Stimulated activated CD4-positive, alpha-beta T cell treated with anti-CD3 and anti-CD28 coated beads, Interleukin-1b, Interleukin-23, amount 100 ng/mL, for 4 hours (primary cell): ENCODE measurements at places on chromosomes 3 and 15.

- no peak for DNase-seq
Observed at GRCh38 chr15:100078511-100079220, 263.1 kb downstream of the ADAMTS17 start.

DNA sequence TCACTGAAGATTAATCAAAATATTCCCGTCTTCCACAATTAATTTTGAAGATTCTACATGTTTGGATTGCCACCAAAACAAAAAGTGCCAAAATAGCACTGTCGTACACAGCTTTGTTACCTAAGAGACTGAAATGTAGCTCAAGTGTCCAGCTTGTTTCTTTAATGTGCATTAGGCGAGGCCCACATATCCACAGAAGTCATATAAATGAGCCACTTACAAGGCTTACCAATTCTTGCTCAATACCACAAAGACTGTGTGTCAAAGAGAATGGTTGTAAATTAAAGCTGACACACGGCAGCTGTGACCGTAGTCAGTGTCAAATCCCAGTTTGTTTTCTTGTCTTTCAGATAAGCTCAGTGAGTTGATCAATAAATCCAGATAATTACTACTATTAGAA is 639.4 kb upstream of the TBL1XR1 start:
- DNase-seq: no peak

GRCh38 chr3:38468765-38469164 is 15.1 kb downstream of the ACVR2B start:
- DNase-seq: no peak

DNA sequence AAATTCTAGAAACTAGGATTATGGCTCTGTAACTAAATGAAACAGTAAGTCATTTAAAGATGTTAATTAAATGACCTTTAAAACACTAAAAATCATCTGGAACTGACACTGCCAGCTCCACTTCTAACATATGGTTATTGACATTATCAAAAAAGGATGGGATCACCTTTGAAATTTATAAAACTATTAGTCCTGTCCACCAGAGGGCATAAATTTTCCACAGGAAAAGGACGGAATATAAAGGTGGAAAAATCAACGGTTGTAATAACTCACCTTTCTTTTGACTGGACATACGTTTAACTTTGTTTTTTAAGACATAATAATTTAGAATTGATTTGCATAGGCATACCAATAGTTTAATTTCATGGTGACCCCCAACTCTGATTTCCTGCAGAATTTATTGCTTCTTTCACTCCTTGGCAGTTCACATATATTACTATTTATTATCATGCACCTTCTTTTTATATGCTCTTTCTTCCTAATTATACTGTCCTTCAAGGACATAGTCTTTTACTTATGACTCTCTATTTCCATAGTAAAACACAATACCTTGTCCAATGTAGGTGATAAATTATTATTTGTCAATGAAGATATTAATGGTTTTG is 345.7 kb downstream of the CADM2 start:
- no peak for DNase-seq

GRCh38 chr15:65423150-65423975 is 616 bp upstream of the IGDCC4 start:
- DNase-seq: no peak

- peak; percentile 79 for DNase-seq
Observed at GRCh38 chr3:194671900-194672808, at the start of gene LSG1. LSG1 (minus strand) TSS chr3:194672191; CDS start chr3:194672162, 29 bp downstream.

DNA sequence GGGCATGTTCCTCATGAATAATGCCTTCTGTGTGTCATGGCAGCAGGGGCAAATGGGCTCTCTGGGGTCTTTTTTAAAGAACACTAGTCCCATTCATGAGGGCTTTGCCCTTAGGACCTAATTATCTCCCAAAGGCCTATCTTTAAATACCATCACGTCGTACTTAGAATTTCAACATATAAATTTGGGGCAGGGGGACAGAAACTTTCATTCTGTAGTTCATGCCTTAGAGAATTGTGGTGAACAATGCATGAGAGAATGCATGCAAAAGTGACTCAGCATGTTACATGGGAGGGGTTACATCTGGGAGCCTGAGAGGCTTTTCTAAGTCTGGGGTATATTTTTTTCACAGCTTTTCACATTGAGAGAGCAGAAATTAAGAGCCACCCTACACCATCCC is 208.5 kb upstream of the ROPN1 start:
- DNase-seq: no peak

DNA sequence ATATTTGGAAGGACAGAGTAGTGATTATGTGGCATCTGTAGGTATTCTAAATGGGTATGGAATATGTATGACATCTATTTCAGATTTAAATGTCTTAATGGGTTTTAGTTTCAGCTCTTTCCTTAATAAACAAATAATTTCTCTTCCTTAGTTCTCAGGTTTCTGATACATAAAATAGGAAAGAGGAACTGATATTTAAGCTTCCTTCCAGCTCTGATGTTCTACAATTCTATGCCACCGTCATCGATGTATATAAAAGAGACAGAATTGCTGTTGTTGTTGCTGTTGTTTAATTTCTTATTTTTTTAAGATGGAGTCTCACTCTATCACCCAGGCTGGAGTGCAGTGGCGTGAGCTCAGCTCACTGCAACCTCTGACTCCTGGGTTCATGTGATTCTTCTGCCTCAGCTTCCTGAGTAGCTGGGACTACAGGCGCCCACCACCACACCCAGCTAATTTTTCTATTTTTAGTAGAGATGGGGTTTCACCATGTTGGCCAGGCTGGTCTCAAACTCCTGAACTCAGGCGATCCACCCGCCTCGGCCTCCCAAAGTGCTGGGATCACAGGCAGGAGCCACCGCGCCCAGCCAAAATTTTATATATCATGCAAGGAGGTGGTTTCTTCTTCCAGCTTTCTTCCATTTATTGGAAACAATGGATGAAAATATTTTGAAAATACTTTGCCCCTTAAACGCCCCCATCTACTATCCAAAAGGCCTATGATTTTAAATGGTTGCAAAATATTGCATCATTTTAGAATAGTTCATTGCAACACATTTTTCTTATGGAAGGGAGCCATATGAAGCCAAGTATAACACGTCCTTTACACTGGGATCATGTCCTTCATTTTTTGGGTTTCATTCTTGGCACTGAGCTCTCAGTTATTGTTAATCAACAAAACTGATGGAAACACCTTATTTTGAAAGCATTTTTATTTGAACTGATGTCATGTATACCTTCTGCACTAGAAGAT is 13.9 kb upstream of the C15orf61 start:
- DNase-seq: no peak

GRCh38 chr15:73744293-73744692 is 8.9 kb downstream of the INSYN1 start:
- no peak for DNase-seq

- DNase-seq: no peak
Observed at GRCh38 chr3:150751781-150752263, 11.1 kb downstream of the SIAH2 start.

DNA sequence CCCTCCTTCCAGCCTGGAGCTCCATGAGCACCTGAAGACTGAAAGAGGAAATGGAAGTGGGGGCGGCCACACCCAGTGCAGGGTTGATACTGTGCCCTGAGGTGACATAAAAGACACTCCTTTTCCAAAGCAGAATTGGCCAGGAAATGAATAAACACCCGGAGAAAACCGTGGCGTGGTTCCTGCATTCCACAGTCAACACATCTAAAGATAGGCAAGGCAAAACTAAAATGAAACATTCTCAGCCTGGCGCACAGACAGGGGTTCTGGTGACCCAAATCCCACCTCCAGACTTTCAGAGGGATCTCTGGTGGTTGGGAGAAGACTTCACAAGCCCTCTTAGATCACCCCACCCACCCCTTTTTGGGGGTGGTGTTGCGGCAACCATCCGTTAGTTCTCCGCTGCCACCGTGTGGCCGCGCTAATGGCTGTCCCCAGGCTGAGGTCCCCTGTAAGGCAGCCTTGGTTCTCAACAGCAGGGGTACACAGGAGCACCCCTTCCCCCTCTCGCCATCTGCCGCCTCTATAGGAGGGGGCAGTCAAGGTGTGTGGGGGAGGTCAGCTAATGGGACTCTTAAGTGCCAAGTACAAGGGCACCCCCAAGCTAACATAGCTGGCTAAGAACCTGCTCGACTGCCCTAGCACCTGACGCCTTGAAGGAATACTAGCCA is 2.5 kb upstream of the MST1R start:
- DNase-seq: peak; percentile 30

- DNase-seq: no peak
Observed at GRCh38 chr3:123561188-123561587, 23.7 kb downstream of the HACD2 start.
